ENCODE measurements at places on chromosomes 1 and 21.

- no peak for DNase-seq
Observed at GRCh38 chr21:32888971-32889370, 117.4 kb upstream of the PAXBP1 start.

DNA sequence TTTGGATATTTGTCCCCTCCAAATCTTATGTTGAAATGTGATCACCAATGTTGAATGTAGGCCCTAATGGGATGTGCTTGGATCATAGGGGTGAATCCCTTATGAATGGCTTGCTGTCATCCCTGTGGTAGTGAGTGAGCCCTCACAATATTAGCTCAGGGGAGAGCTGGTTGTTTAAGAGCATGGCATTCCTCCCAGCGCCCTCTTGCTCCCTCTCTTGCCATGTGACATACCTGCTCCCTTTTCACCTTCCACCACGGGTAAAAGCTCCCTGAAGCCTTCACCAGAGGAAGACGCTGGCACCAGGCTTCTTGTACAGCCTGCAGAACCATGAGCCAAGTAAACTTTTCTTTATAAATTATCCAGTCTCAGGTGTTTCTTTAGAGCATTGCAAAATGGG lies 305.6 kb downstream of the KCTD3 start:
- DNase-seq: no peak

- no peak for DNase-seq
Observed at GRCh38 chr1:197976368-197976767, 59.2 kb downstream of the LHX9 start.

DNA sequence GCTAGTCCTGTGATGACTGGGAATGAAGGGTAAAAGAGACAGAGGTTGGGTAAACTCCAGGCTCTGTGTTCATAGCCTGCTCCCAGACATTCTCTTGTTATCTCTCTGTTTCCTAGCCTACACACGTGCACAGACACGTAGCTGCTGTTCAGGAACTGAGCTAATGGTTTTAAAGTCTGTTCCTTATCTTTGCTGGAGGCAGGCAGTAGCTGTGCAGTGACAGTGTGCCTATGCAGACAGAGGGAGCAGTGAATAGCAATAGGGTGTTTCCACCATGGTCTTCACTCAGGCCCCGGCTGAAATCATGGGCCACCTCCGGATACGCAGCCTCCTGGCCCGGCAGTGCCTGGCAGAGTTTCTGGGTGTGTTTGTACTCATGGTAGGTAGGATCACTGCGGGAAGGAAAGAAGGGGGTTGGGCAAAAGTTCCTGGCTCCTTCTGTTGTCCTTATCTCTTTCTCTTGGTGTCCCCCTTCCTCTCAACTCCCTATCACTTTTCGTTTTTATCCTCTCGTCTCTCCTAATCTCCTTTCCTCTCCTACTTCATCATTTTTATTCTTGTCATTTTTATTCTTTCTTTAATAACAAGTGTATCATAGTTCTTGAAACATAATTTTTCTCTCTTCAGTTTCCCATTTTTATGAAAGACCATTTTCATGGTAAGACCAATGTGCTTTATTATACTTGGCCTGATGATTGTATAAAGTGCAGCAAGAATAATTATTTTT lies at the start of gene AQP10:
Gene AQP10 (plus strand): TSS at position 212 of the 727 bp plus-strand sequence. CDS start 63 bp downstream, at position 275.
- no peak for DNase-seq

DNA sequence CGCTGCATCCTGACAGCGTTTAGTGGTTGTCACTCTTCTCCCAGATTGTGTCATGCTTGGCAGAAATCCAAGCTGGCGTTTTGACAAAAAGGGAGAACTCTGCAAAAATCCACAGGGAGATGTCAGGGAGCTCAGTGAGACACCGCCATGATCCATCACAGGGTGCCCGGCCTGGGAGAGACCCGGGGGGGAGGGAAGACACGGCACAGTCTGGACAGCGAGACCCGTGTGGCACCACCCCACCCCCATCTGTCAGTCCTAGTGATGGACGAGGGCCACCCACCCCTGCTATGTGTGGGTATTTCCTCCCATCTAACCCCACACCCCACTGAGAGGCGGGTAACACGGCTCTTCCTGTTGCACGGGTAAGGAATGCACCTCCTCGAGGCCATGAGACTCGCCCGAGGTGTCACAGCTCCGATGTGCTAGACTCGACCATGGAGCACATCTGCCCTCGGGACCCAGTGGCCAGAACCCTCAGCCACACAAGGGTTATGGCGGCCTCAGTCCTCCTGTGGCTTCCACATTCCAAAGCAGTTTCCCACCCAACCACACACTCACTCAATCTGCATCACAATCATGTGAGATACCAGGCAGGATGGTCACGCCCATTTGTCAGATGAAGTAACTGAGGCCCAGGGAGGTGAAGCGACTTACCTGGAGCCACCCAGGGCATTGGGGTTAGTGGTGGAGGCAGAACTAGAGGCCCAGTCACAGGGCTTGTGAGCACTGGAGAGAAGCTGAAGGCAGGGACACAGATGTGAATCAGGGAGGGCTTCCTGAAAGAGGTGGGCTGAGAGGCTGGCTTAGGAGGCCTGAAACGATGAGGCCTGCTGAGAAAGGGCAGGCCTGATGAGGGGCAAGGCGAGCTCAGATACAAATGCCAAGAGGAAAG lies 688.5 kb downstream of the MATN1 start:
- DNase-seq: no peak

DNA sequence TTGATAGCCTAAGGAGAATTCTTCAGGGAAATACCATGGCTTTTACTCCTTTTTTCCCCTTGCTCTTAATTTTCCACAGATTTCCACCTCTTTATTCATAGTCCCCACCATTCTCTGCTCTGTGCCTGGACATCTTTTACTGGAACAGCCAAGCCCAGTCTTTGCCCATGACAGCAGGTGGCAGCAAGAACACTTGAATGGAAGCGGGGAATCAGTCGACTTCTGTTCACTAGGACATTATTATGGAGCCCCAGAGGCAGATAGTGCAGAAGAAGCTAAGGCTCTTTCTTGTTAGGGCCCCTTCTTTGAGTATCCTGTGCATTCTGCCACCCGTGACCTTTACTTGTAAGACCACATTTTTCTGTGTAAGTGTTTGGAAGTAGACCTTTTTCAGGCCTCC lies 6.3 kb downstream of the OR14I1 start:
- no peak for DNase-seq

DNA sequence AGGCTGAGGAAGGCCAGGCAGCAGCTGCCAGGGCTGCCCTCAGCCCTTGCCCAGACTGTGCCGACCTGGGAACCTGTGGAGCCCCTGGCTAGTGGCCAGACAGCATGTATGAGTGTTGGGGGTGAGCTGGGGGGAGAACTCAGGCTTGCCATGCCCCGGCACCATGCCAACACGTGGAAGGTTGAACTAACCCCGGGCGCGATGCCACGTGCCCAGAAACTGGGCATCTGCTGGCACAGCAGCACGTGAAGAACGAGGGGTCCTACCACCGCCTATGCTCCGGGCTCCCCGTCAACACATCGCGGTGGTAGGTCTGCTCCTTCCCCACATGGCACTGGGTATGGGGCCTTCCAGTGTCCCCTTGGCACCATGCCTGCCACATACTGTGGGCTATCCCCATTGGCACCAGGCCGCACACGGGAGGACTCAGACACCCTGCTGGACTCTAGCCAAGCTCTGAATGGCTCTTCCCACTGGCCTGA lies 68.7 kb downstream of the CASZ1 start:
- DNase-seq: no peak

- DNase-seq: no peak
Observed at GRCh38 chr1:49208712-49209111, 432.0 kb upstream of the BEND5 start.

GRCh38 chr1:183652547-183653461 lies at the start of gene APOBEC4:
TSS of gene APOBEC4 (minus strand) at chr1:183653316. CDS start at chr1:183648781, 4,535 bp downstream.
- DNase-seq: no peak

DNA sequence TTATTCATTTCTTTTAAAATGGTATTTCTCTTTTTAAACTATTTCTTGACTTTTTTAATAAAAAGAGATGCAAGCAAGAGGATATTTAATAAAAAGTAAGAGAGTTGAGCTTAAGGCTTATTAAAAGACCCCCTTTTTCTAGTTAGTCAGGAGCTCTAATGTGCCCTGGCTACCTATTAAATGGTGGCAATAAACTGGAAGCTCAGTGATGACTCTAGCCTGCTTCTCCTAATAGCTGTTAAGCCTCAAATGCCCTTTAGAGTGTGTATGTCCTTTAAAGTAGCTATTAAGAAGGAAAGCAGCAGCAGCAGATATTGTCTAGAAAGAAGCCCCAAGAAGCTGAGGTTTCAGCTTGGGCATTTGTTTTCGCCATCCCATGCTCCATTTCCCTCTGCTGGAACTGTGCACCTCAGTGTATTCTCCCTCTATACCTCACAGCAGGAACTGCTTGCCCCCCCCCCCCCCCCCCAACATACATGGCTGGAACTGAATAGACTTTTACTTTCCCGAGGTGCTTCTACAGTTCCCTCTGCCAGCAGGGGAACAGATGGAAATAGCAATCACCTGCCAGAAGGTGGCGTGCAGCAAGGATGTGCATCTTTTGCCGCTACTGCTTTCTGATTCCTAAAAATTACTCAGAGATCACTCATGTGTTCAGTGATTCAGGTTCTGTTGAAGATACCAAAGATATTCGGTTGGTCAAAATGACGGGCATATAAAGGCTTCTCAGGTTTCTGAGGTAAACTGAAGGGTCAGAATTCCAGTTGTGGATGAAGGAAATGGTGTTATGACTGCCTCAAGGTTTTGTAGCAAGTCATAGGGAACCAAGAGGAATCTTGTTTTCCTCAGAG lies 2.5 kb downstream of the RGS4 start:
- peak; percentile 4 for DNase-seq

GRCh38 chr21:43343095-43343991 lies 83.6 kb downstream of the SIK1 start:
- no peak for DNase-seq

GRCh38 chr1:218538341-218538740 lies 193.2 kb downstream of the TGFB2 start:
- DNase-seq: no peak

DNA sequence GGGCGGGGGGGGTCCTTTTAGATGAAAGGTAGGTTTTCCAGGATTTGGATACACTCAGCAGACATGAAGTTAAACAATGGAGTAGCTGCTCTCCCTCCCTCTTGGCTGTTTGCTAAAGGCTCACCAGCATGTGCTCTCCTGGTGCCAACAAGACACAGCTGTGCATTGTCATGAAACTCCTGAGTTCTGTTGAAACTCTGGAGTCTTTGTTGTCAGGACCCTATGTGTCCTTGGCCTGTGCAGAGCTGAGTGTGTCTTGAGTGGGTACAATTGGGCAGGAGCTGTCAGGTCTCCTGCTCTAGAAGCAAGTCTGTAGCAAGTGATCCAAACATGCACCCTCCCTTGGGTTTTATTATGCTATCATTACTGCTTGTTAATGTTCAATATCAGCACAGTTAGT lies 12.7 kb downstream of the TBX19 start:
- DNase-seq: no peak

GRCh38 chr1:61084491-61085031 lies 2.2 kb downstream of the NFIA start:
- no peak for DNase-seq

DNA sequence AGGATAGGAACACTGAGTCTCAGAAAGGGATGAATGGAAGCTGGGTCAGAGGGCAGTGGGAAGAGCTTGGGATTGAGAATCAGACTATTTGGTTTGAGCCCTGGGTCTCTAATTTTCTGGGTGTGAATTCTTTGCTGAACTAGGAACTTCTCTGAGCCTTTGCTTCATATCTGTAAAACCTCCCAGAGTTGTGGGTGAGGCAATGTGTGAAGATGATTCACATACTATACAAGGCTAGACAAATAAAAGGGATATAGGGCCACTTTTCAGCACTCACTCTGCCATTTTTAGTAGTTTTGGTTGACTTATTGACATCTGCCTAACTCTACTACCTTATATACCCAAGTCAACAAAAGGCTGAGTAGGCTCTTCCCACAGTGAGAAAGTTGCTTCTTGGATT lies 77.7 kb upstream of the JUN start:
- no peak for DNase-seq

- no peak for DNase-seq
Observed at GRCh38 chr1:87314091-87314490, 14.6 kb upstream of the LMO4 start.

DNA sequence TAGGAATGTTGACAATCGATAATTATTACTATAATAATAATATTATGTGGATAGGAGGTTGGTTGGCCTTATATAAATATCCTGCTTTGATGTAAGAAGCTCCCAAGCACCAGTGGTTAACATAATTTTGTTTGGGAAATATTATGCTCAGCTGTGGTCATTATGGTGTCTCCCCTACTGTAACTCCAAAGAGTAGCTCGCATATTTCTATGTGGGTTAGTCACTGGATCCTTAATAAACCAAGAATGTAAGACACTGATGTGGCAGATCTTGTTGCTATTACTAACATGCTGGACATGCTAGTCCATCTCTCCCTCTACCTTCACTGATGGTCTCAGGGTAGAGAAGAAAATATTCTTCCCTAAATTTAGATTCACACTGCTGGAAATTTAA lies 79.2 kb upstream of the RALGPS2 start:
- no peak for DNase-seq

DNA sequence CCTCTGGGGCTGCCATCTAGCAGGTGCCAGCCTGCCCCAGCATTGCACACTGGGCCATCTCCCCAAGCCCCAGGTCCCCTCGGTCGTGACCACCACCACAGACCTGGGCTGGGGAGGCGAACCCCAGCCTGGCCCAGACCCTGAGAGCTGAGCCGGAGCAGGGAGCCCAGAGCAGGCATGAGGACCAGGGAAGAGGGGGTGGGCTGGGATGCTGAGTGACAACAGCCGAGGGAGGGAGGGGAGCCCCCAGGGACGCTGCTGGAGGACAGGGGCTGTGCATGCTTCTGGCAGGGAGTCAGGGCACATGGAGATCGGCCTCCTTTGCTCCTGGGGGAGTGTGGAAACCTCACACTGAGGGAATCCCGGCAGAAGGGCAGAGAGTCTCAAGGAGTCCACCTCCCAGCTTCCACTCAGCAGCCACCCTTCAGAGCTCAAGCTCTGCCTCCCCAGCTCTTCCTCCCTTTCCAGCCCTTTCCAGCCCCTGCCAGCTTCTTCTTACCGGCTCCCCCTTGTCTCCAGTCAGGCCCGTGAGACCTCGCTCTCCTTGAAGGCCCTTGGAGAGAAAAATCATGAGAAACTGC lies 23.7 kb upstream of the PEF1 start:
- DNase-seq: no peak

Data from stimulated activated CD8-positive, alpha-beta memory T cell treated with anti-CD3 and anti-CD28 coated beads, Interleukin-2, amount 100 ng/mL, for 48 hours (primary cell).